ENCODE measurements at places on chromosomes 3 and 15.

DNA sequence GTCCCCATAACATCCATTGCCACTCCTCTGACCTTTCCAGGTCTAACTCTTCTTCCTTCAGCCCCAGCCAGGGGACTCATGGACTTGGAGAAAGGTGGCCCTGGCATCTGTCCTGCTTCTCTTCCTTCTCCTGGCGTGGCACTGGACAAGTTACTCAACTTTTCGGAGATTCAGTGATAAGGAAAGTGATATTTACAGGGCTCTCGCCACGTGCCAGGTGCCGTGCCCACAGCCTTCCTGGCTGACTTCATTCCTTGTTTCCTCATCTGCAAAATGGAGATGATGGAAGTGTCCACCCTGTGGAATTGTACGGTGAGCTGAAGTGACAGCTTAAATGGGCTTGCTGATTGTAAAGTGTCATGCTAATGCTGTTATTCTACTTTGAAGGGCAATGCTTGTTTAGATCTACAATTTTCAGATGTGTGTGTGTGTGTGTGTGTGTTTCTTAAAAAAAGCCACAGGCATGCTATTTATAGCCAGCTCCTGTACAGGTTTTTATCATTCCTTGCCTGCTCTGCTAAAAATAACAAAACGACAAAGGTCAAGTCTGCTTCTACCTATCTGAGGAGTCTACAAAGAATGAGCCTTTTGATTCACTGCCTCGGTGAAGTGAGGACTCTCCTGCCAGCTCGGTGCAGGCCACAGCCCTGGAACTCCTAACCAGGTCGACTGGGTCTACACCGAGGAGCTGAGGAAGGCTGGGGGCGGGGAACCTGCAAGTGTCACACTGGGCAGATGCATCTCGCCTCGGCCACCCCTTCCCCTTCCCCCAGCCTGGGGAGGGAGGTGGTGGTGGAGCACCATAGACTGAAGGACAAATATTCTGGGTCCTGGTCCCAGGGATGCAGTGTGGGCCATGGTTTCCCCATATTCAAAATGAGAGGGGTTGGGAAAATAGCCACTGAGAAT lies 11.4 kb upstream of the ATP2B2 start:
- DNase-seq: no peak

DNA sequence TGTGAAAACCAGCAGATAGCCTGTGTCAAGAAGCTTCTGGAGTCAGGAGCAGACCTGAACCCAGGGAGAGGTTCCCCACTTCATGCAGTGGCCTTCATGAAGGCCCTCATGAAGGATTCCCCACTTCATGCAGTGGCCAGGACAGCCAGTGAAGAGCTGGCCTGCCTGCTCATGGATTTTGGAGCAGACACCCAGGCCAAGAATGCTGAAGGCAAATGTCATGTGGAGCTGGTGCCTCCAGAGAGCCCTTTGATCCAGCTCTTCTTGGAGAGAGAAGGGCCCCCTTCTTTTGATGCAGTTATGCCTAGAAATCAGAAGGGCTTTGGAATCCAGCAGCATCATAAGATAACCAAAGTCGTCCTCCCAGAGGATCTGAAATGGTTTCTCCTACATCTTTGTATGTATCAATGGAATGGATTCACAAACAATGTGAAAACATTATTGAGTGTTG lies 103.9 kb upstream of the CHD2 start:
- DNase-seq: no peak

GRCh38 chr3:170469151-170470062 lies 50.7 kb downstream of the CLDN11 start:
- no peak for DNase-seq

DNA sequence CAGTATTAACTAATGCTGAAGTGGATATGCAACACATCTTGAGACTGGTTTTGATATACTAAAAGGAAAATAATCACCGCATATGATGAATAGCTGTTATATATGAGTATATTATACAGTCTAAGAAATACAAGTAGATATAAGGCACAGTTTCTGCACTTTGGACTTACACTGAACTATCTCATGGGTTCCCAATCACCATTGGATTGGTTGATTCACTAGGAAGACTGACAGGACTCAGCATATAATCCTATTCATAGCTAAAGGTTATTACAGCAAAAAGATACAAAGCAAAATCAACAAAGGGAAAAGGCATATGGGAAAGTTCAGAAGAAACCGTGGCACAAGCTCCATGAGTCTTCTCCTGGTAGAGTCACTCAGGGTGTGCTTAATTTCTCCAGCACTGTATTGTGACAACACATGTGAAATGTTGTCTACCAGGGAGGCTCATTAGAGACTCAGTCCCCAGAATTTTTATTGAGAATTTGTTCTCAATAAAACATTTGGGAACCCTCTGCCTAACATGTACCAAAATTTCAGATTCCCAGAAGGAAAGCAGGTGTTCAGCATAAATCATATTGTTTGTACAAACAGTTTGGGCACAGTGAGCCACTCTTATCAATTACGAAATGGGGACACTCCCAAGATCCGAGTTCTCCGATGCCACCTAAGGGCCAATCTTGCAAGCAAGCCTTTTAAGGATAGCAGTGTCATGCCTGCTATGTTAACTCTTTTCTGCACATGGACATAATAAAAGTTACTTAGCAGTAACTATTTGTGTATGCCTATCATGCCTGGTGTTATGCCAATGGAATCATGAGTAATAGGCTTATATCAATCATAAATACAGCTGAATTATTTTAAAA lies 26.8 kb downstream of the CMC1 start:
- DNase-seq: no peak

GRCh38 chr3:150897592-150897991 lies 7.6 kb downstream of the MINDY4B start:
- no peak for DNase-seq

DNA sequence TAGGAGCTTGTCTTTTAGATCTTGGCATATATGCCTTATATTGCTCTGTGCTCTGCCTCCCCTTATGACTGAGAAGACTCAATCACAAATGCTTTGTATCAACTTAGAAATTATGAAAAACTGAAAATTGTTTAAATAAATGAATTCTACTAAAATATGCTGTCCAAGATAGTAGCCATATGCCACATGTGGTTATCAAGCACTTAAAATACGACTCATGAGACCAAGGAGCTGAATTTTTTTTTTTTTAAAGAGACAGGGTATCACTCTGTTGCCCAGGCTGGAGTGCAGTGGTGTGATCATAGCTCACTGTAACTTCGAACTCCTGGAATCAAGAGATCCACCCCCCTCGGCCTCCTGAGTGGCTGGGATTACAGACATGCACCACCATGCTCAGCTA lies 118.3 kb downstream of the RFTN1 start:
- no peak for DNase-seq

- DNase-seq: no peak
These were observed 22.3 kb downstream of the VPS39 start for GRCh38 chr15:42185801-42186200.

GRCh38 chr3:129699199-129699598 lies 92.7 kb upstream of the PLXND1 start:
- no peak for DNase-seq

DNA sequence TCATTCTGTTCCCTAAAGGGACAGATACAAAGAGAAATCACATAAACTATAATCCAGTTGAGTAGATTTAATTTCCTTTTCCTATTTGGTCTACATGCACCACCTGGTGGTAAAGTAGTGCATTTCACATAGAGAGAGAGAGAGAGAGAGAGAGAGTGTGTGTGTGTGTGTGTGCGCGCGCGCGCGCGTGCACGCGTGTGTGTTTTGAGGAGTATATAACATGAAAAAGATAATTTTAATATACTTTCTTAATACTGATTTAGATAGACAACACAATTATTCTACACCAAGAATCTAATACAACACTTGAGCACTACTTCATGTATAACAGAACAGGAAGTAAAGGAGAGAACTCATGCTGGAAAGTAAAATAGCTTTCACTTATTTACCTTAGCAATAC lies 1.1 kb upstream of the FGF7 start:
- peak; percentile 47 for DNase-seq

- no peak for DNase-seq
These were observed 37.6 kb upstream of the SLC9A9 start for GRCh38 chr3:143885780-143886427.

DNA sequence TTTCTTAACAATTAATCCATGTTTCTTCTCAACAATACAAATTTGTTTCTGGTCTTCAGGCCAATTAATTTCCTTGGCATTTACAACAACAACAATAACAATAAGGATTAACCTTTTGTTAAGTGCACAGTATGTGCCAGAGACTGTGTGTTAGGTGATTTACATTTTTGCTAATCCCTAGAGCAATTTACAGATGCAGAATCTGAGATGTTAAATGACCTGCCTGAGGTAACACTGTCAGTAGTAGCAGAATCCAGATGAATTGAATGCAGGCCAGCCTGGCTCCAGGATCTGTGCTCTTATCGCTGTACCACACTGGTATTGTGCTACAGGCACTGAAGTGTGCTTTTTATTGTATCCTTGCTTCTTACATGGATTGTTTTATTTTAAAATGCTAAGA lies 122.2 kb downstream of the MEIS2 start:
- DNase-seq: no peak

- DNase-seq: no peak
These were observed 18.7 kb downstream of the OCA2 start for GRCh38 chr15:28080386-28080785.

DNA sequence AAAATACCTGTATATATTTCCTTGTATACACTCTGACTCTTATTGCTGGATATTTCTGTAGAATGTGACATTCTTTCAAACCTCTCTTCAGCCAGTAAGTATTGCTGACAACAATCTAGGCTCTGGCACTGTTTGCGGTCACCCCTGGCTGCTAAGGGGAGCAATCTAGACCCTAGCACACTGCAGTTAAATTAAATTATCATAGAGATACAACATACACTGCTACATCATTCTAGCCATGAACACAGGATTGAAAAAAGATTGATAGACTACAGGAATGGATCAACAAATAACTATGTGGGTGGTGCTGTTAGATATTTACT lies 108.7 kb upstream of the MEIS2 start:
- DNase-seq: no peak

- no peak for DNase-seq
These were observed 95.8 kb upstream of the SLC25A36 start for GRCh38 chr3:140845882-140846281.

GRCh38 chr3:114310695-114311094 lies 16.9 kb downstream of the TIGIT start:
- no peak for DNase-seq

GRCh38 chr15:43776101-43776717 lies 557 bp downstream of the ELL3 start:
- DNase-seq: no peak

DNA sequence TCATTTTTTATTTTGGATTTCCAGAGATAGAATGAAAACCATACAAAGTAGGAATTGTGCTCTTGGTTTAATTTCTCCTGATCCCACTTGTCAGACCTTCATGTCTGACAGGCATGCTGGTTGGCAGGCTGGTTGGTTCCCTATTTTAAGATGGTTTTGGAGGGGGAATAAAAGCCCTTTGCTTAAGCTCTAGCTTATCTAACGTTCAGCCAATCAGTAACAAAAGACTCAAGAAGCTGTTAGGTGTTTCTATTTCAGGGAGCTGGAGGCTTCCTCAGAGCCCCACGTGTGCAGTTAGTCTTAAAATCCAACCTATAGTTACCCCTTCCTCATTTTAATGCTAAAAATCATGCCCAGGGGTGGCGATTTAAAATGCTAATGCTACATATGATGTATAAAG lies 40.5 kb upstream of the XIRP1 start:
- DNase-seq: peak; percentile 59

GRCh38 chr3:187006864-187007630 lies 76.7 kb downstream of the ST6GAL1 start:
- DNase-seq: no peak

GRCh38 chr3:155676252-155676981 lies 68.5 kb downstream of the PLCH1 start:
- DNase-seq: no peak

DNA sequence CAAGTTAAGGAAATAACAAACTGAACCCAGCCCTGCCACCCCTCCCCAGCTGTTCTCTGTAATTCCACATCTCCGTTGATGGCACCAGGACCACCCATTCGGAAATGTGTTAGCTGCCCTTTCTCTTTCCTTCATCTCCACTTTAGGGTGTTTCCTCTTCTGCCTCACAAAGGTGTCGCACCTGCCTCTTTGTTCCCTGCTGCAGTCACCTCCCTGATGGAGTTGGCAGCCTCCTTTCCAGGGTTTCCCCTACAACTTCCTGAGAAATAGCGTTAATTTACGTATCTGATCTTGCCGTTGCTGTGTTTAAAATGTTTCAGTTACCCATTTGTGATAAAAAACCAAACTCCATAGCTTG lies 57.3 kb downstream of the GPR171 start:
- DNase-seq: no peak

GRCh38 chr15:59304034-59304795 lies 68.5 kb downstream of the MYO1E start:
- DNase-seq: no peak

GRCh38 chr15:51550841-51551240 lies 71.7 kb downstream of the DMXL2 start:
- DNase-seq: no peak

DNA sequence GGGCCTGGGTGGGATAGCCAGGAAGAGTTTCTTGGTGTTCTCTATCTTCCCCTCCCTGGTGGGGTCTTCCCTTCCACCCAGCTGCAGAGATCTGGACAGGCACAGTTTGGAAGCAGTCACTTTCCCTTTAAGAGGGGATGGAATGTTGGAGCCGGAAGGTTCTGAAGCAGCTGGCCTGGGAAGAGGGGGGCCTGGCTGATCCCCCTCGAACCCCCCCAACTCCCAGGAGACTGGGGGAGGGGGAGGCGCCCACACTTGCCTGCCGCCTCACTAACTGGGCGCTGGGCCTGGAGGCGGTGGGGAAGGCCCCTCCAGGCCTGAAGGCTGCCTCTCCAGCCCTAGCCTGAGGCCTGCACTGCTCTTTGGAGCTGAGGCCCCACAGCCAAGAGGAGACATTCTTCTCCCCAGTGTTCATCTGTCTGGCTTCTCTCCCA lies 1.4 kb downstream of the DVL3 start:
- DNase-seq: no peak

- DNase-seq: no peak
These were observed 32.6 kb downstream of the SEC22C start for GRCh38 chr3:42549131-42549530.

DNA sequence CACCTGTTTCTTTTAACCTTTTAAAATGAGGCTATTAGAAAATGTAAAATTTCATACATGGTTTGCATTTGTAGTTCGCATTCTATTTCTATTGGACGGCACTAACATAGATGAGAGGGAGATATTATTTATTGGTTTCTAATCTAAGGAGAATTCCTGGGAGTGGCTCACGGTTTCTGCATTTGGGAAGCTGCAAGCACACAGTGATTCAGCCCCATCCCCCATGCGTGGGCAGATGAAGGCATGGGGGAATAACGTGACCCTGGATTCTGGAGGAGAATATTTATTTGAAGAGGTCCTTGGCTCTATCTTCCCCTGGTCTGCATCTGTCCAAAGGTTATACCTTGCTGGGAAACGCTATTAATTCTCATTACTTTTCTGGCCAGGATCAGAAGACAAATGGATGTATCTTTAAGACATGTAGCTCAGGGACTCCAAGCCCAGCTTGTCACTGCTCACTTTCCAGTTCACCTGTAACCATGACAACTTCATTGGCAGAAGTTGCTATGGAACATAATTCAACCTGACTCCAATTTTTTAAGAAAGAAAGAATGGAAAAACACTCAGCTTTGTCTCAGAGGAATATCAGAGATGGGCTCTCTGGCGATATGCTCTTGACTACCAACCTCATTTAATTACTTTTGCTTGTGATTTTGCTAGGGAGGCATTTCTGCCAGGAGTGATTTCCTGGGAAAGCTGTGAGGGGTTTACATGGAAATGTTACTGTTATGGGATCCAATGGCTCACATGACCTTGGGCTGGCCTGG lies 27.2 kb upstream of the POMGNT2 start:
- DNase-seq: no peak

GRCh38 chr3:130539005-130539404 lies 22.0 kb downstream of the COL6A6 start:
- no peak for DNase-seq

All from GDM1 (cell line).